ENCODE measurements at places on chromosomes 3 and 15.
A peak's percentile ranks its signal among the peaks of the same experiment; 100 is the strongest.

DNA sequence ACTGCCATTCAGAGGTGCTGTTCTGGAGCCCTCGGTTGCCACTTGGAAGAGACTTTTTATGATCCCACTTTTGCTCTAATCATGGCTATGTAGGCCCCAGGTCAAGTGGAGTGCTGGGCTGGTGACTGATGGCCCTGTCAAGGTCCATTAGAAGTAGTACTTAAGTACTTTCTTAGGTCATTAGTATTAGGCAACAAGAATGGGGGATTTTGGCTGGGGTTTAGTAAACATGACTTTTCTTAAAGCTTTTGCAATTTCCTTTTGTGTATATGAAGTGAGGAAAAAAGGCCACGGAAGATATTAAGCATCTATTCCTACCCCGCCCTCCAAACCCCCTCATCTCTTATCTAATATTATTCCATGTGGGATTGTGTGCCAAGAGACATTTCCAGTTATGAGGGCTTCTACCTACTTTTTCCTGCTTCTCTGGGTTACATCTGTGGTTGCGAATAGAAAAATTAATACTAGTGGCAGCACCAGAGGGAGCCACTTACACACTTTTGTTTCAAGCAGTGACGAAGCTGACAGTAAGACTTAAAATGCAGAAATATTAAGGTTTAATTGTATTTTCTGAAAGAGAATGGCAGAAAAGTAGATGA lies 13.9 kb downstream of the NLGN1 start:
- DNase-seq = peak; percentile 33
- no peak overlapping the region for H3K27ac ChIP-seq
- H3K4me3 ChIP-seq = no peak overlapping the region
- H3K27me3 ChIP-seq = no peaks in the 10 kb centered on the region
- H3K4me1 ChIP-seq = no peaks in the 10 kb centered on the region

GRCh38 chr15:90036806-90037510 lies 35.8 kb downstream of the ZNF710 start:
- H3K4me1 ChIP-seq = peaks cover 47% of the 10 kb centered on the region
- no peak overlapping the region for H3K4me3 ChIP-seq
- H3K27ac ChIP-seq = no peak overlapping the region
- no peaks in the 10 kb centered on the region for H3K36me3 ChIP-seq
- no peaks in the 10 kb centered on the region for H3K27me3 ChIP-seq

GRCh38 chr15:80997692-80998091 lies 3.0 kb upstream of the TLNRD1 start:
- no peaks in the 10 kb centered on the region for H3K27me3 ChIP-seq
- no peak overlapping the region for H3K4me3 ChIP-seq
- peaks cover 17% of the 10 kb centered on the region for H3K4me1 ChIP-seq
- H3K27ac ChIP-seq = no peak overlapping the region

DNA sequence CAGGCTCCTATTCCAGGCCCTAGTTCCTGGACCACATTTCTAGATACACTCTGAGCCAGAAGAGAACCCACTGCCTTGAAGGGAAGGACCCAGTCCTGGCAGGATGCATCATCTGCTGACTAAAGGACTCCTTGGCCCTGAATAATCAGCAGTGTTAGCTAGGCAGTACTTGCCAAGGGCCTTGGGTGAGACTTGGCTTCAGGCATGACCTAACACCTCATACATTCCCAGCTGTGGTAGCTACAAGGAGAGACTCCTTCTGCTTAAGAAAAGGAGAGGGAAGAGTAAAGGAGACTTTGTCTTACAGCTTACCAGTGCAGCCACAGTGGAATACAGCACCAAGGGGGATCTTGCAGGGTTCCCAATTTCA lies 26.4 kb downstream of the PEAK1 start:
- H3K4me1 ChIP-seq = no peaks in the 10 kb centered on the region
- no peak overlapping the region for H3K27ac ChIP-seq
- no peak overlapping the region for H3K4me3 ChIP-seq
- H3K36me3 ChIP-seq = no peaks in the 10 kb centered on the region
- no peak for DNase-seq
- no peaks in the 10 kb centered on the region for H3K27me3 ChIP-seq

- H3K4me3 ChIP-seq = no peak overlapping the region
- H3K27ac ChIP-seq = no peak overlapping the region
- H3K27me3 ChIP-seq = no peaks in the 10 kb centered on the region
- no peaks in the 10 kb centered on the region for H3K36me3 ChIP-seq
- DNase-seq = no peak
Observed at GRCh38 chr3:133700351-133700750, 38.6 kb upstream of the TOPBP1 start.

DNA sequence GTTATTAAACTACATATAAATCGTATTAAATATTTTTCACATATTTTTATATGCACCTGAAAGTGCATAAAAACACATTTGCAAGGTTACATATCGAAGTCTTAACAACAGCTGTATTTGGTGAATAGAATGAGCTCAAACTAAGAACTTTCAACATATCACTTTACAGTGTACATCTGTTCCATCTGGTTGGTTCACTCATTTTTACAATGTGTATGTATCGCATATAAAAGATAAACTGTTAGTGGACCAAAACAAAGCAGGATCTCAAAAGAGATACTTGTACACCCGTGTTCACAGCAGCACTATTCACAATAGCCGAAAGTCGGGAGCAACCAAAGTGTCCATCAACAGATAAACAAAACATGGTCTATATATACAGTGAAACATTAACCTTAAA lies 55.8 kb downstream of the TBL1XR1 start:
- peaks cover 57% of the 10 kb centered on the region for H3K4me1 ChIP-seq
- no peak overlapping the region for H3K4me3 ChIP-seq
- peak overlapping the region; percentile 90 for H3K27ac ChIP-seq
- no peak for DNase-seq
- peaks cover 8% of the 10 kb centered on the region for H3K36me3 ChIP-seq

- H3K27me3 ChIP-seq = no peaks in the 10 kb centered on the region
- H3K4me1 ChIP-seq = no peaks in the 10 kb centered on the region
Observed at GRCh38 chr3:127120851-127121647, 71.9 kb upstream of the PRR23E start.

GRCh38 chr15:42270551-42270950 lies 2.5 kb upstream of the GANC start:
- no peaks in the 10 kb centered on the region for H3K36me3 ChIP-seq
- no peak overlapping the region for H3K4me3 ChIP-seq
- no peaks in the 10 kb centered on the region for H3K27me3 ChIP-seq
- H3K27ac ChIP-seq = no peak overlapping the region

DNA sequence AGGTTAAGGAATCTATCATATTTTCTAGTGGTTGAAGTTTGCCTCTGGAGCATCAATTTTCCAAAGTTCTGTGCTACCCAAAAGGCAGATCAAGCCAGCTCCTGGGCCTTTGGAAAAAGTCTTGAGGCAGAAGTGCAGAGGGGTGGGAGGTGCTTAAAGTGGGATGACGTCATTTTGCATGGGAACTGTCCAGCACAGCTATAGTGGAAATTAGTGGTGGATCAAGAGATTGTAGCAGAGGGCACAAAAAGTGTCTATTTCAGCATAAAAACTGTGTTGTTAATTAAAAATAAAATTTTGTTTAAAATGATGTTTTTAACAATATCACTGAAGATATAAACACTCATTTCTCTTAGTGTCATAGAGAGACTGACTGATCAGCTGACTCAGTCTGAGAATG lies 221.9 kb downstream of the LRRN1 start:
- no peaks in the 10 kb centered on the region for H3K36me3 ChIP-seq
- no peak for DNase-seq
- no peak overlapping the region for H3K27ac ChIP-seq
- H3K27me3 ChIP-seq = no peaks in the 10 kb centered on the region
- H3K4me1 ChIP-seq = peaks cover 6% of the 10 kb centered on the region
- H3K4me3 ChIP-seq = no peak overlapping the region

- peaks cover 8% of the 10 kb centered on the region for H3K4me1 ChIP-seq
- H3K36me3 ChIP-seq = no peaks in the 10 kb centered on the region
- no peak for DNase-seq
- no peak overlapping the region for H3K4me3 ChIP-seq
- peaks cover 92% of the 10 kb centered on the region for H3K27me3 ChIP-seq
- no peak overlapping the region for H3K27ac ChIP-seq
Observed at GRCh38 chr3:184563561-184563925, 2.0 kb downstream of the EPHB3 start.

GRCh38 chr3:58170376-58170775 lies 40.4 kb downstream of the DNASE1L3 start:
- H3K4me1 ChIP-seq = no peaks in the 10 kb centered on the region
- H3K27me3 ChIP-seq = no peaks in the 10 kb centered on the region
- H3K4me3 ChIP-seq = no peak overlapping the region
- DNase-seq = no peak
- H3K36me3 ChIP-seq = no peaks in the 10 kb centered on the region
- no peak overlapping the region for H3K27ac ChIP-seq

- H3K4me3 ChIP-seq = no peak overlapping the region
- H3K27me3 ChIP-seq = no peaks in the 10 kb centered on the region
- H3K27ac ChIP-seq = no peak overlapping the region
- peaks cover 14% of the 10 kb centered on the region for H3K4me1 ChIP-seq
Observed at GRCh38 chr3:16724487-16724886, 119.3 kb upstream of the DAZL start.

- H3K27ac ChIP-seq = no peak overlapping the region
- no peaks in the 10 kb centered on the region for H3K4me1 ChIP-seq
- H3K27me3 ChIP-seq = no peaks in the 10 kb centered on the region
- H3K4me3 ChIP-seq = no peak overlapping the region
- no peak for DNase-seq
Observed at GRCh38 chr15:47586653-47587224, 130.6 kb upstream of the SEMA6D start.

DNA sequence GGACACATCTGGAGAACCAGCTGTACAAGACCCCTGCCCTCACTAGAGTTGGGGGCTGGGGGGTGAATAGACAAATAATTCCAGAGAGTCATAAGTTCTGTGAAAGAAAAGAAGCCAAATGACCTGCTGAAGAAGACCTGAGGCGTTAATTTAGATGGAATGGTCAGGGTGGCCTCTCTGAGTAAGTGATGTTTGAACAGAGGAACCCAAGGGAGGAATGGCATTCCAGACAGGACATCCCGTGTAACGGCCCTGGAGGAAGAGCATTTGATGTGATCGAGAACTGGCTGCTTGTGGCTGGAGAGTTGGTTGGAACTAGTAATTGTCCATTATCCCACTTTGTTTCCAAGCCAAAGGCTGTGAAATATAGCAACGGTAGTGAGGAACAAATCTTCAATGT lies 1.7 kb downstream of the NR2C2 start:
- no peak for DNase-seq
- H3K36me3 ChIP-seq = no peaks in the 10 kb centered on the region
- H3K27ac ChIP-seq = no peak overlapping the region
- H3K27me3 ChIP-seq = no peaks in the 10 kb centered on the region

- no peak overlapping the region for H3K27ac ChIP-seq
- DNase-seq = peak; percentile 22
- no peaks in the 10 kb centered on the region for H3K27me3 ChIP-seq
- H3K36me3 ChIP-seq = no peaks in the 10 kb centered on the region
- peak overlapping the region; percentile 63 for H3K4me3 ChIP-seq
Observed at GRCh38 chr3:141231952-141232823, 563 bp downstream of the PXYLP1 start.

DNA sequence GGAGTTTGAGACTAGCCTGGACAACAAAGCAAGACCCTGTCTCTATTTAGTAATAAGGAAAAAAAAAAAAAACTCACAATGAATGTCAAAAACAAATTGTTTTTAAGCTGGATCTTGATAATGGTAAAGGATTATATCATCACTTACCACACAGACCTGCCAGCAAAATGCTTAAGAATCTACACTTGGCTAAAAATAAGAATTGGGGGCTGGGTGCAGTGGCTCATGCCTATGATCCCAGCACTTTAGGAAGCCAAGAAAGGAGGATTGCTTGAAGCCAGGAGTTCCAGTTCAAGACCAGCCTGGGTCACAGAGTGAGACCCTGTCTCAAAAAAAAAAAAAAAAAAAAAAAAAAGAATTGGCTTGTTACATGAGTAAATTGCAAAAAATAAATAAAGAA lies 31.0 kb downstream of the ACAP2 start:
- no peak overlapping the region for H3K27ac ChIP-seq
- H3K27me3 ChIP-seq = no peaks in the 10 kb centered on the region
- H3K4me3 ChIP-seq = no peak overlapping the region
- no peak for DNase-seq

GRCh38 chr15:101092156-101092866 lies 159.5 kb downstream of the CHSY1 start:
- H3K27ac ChIP-seq = no peak overlapping the region
- H3K36me3 ChIP-seq = no peaks in the 10 kb centered on the region
- 0 out of 2 replicates have a peak, but pooled peaks cover 8% of the 10 kb centered on the region for H3K4me1 ChIP-seq
- H3K4me3 ChIP-seq = no peak overlapping the region
